NCI-H1417 treated with DMSO at 0.1 percent for 48 hours (cell line): ENCODE measurements at places on chromosomes 12 and 14.

DNA sequence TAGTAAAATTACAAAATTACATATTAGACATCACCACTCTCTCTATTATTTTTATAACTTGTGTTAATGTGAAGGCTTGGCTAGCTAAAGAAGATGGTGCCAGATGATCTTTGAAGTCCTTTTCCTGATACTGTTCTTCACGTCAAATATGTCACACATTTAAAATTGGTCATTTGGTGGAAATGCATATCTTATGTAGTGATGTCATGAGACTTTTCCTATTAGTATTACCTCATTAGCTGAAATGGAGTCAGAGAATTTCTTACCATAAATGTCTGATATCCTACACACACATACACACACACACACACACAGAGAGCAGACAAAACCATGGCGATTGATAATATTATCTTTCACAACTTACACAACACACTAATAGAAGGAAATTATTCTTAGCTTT is 124.8 kb upstream of the PTPRB start:
- no peak for DNase-seq

GRCh38 chr12:16913832-16914490 is 308.0 kb upstream of the LMO3 start:
- no peak for DNase-seq

DNA sequence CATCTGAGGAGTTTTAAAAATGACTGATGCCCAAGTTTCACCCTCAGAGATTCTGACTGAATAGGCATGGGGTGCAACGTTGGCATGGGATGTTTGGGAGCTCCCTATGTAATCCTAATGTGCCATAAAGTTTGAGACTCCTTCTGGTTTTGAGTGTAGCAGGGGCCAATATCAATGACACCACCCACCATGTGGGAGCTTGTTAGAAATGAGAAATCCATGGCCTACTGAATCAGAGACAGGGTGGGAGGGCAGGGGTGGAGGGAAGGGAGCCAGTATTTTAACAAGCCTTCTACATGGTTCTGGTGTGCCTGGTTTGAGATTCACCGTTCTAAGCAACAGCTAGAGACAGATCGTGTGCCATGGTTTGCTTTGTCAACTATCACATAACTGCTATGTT is 46.1 kb downstream of the VCPKMT start:
- DNase-seq = no peak

DNA sequence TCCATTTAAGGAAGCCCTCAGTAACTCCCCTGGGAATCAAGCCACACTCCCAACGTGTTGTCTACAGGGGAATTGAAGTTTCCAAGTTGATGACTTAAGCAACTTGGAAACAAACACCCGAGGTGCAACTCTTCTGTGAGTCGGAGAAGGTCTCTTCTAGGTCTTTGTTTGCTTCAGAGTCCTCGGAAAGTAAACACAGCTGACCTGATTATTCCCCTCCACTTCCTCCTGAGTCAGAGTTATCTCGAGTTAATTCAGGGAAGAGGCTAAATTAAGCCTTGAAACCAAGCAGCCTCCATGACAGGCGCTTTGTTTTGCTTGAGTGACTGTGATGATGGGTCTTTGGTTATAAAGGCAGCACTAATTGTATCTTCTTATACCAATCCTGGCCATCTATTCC is 41.8 kb downstream of the TUNAR start:
- DNase-seq = no peak

DNA sequence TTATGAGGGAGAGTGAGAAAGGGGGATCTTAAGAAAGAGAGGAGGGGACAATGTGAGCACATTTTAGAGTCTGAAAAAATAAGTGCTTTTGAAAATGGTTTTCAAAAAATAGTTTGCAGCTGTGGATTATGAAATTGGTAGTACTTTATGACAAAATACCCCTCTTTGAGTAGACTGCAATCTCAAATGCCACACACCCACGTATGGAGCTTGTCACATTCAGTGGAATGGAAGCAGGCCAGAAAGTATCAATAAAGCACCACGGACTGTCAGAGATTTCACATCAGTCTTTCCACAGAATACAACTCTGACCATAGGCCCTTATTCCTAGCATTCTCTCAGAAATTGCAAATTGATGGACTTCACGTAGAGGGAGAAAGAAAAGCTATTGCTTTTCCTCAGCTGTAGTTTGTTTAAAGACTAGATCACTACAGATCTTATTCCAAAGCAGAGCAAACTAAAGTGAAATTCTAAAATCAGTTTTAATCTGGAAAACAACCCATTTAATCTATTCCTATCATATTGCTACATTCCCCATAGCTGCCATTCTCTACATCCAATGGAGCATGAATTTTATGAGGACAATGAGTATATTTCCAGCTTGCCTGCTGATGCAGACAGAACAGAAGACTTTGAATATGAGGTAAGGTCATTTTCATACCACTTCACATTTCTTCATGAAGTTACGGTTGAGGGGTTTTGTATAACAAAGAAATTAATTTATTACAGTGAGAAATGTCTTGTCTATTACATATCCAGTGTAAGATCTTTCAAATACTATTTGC is 321.3 kb downstream of the PDZRN4 start:
- DNase-seq = no peak

DNA sequence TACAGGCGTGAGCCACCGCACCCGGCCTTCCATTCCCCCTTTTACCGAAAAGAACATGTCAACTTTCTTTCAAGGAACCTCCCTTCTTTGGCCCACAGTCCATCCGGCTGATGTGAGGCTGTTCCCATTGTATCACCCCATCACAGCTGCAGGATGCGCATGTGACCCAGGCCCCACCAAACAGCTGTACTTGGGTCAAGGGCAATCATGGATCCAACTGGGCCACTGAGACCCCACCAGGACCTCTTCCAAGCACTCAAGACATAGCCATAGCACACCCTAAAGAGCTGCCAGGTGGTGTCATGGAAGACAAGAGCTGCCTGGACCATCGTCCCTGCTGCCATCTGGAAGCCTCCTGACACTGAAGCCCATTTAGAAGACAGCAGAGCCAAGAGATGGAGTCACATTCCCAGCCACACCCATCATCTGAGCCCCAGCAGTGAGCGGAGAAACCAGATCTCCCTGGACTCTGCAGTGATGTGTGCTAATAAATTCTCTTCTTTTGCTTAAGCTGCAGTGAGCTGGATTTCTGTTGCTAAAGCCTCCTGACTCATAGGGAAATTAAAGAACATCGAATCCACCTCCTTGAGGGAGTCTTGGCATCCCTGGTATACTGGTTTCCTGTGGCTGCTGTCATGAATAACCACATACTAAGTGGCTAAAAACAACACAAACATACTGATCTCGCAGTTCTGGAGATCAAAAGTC is 105.6 kb downstream of the KSR2 start:
- no peak for DNase-seq

DNA sequence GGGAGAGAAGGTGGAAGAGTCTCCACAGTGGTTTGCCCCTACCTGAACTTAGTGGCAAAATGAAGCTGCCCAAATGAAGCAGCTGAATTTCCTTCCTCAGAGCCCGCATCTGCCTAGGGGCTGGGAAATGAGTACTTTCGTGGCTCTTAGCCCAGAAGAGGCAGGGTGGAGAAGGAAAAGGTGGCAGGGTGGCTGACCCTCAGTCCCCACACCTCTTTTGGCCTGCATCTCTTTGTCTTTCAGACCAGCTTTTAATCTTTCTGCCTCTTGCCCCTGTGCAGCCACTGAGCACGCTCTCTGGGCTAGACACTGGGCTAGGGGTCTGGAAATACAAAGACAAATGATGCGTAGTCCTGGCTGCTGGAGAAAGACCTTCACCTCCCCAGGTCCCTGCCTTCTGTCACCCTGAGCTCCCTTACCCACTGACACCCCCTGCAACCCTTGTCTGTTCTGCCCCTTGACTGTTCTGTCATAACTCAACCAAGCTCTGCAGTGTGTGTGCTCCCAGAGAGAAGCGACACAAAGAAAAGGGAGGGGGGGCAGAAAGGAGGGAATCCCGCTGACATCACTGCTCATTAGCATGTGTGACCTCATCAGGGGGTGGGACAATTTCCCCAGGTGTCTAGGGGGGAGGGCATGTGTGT is 371 bp upstream of the REM2 start:
- peak; percentile 19 for DNase-seq

DNA sequence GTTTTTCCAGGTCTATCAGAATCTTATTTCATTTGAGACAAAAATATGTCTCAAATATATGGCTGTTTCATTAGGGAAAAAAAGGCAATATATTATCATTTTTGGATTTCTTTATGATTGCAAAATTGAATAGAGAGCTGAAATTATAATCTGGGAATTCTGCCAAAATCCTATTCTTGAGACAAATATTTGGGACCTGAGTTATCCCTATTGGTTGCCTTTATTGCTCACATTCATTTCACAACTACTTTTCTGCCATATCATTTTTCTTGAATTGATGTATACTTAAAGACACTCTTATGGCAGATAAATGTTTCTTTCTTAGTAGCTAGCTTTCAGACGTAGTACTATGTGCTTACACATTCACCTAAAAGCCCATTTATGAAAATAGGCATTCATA is 241.6 kb upstream of the NOVA1 start:
- no peak for DNase-seq

GRCh38 chr12:69154585-69155363 is 84.6 kb upstream of the CPSF6 start:
- DNase-seq = peak; percentile 45

DNA sequence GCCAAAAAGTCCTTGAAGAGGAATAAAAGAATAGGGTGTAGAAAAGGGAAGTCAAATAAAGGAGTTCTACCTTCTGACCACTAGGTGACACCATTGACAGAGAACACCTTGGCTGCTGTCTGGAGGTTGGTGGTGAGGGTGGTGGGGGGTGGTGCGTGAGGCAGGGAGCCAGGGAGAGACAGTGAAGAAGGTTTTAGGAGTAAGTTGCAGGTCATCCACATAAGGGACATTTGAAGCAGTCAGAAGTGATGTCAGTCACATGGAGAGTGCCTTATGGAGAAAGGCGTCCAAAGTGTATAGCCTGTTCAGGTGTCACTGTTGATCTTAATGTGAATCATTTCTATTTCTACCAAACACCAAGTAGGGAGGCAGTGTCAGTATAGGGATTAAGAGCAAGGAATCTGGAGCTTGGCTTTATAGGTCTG is 279.3 kb upstream of the DDHD1 start:
- peak; percentile 63 for DNase-seq

GRCh38 chr14:49584058-49584457 is 2.1 kb downstream of the RPS29 start:
- DNase-seq = no peak

GRCh38 chr12:52121824-52122539 is 42.5 kb downstream of the SMIM41 start:
- DNase-seq = no peak

DNA sequence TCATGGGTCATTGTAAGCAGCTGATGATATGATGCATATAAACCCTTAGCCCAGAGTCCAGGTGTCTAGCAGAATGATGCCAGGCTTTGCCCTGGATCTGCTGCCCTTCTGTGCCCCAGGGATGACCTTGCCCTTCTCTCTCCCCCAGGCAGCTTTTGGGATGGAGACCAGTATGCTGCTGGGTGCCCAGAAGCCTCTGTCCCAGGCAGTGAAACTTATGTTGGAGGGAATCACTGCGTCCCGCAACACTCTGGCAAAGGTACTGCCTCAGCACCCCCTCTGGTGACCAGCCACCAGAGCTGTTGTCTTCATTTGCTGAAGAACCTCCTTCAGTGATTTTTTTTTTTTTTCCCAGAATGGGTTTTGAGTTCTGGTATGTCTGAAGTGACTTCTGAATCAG is 23.3 kb downstream of the CYP46A1 start:
- no peak for DNase-seq

GRCh38 chr14:105647784-105648608 is 121.6 kb downstream of the TMEM121 start:
- DNase-seq = no peak

- no peak for DNase-seq
Observed at GRCh38 chr12:25187781-25188180, 7.2 kb downstream of the DNAI7 start.

- no peak for DNase-seq
Observed at GRCh38 chr14:77128414-77128891, 13.1 kb downstream of the ZDHHC22 start.

GRCh38 chr14:103545915-103546651 is 16.4 kb downstream of the BAG5 start:
- no peak for DNase-seq

GRCh38 chr14:63421226-63421625 is 102.5 kb upstream of the GPHB5 start:
- DNase-seq = no peak

DNA sequence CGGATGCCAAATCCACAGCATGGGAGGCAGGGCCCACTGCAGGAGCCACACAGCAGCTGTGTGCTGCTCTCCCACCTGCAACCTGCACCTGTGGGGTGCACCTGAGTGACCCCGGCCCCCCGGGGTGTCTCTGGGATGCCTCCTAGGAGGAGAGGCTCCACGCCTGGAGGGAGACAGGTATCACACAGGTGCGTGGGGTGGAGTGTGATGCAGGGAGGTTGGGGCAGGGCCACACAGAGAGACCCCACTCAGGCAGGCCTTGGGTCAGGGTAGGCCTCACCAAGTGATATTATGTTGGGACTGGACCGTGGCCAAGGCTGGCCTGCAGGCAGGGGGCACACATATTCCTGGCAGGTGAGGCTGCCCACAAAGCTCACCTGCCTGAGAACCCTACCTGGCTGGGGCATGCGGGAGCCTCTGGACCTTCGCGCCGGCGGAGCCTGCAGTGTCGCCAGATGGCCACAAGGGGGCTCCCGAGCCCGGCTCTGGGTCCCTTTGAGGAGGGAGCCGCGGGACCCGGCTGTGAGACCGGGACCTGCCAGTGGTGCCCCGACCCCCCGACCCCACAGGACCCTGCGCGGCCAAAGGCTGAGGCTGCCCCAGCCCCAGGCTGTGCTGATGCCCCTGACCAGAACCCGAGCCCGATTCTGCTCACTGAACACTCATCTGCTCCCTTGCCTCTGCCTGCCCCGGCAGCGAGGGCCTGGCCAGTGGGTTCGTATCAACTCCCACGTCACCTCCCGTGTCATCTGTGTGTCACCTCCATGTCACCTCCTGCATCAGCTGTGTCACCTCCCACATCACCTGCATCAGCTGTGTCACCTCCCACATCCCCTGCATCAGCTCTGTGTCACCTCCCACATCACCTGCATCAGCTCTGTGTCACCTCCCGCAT is 11.4 kb downstream of the TMEM121 start:
- no peak for DNase-seq

- DNase-seq = no peak
Observed at GRCh38 chr12:110853836-110854235, 7.0 kb downstream of the CCDC63 start.

DNA sequence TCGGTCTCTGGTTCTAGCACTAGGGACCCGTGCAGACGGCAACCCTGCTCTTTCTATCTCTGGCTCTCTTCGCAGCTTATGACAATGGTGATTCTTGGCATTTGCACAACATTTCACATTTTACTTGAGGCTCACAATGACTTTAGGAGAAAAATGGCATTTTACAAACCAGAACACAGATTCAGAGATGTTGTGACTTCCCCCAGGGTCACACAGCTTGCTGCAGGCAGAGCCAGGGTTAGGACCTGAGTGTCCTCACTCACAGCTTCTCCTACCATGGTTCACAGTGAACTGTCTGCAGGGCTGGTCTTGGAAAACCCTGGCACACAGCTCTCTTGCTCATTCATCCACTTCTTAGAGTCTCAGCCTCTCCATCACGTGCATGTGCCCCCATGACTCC is 23.7 kb downstream of the P2RX7 start:
- DNase-seq = no peak

GRCh38 chr12:269191-269590 is 6.6 kb upstream of the SLC6A13 start:
- no peak for DNase-seq

- no peak for DNase-seq
Observed at GRCh38 chr14:73762375-73762822, 48.2 kb upstream of the PNMA1 start.

- DNase-seq = peak; percentile 38
Observed at GRCh38 chr12:107091989-107092641, 1.2 kb downstream of the CRY1 start.

GRCh38 chr14:20809917-20810316 is 7.3 kb upstream of the RNASE1 start:
- DNase-seq = no peak
